ENCODE measurements at places on chromosomes 6 and 20. TPM values are rescaled to one million over a fixed set of nuclear protein-coding genes. Genes with fewer than 3 reads are reported as not detected.

DNA sequence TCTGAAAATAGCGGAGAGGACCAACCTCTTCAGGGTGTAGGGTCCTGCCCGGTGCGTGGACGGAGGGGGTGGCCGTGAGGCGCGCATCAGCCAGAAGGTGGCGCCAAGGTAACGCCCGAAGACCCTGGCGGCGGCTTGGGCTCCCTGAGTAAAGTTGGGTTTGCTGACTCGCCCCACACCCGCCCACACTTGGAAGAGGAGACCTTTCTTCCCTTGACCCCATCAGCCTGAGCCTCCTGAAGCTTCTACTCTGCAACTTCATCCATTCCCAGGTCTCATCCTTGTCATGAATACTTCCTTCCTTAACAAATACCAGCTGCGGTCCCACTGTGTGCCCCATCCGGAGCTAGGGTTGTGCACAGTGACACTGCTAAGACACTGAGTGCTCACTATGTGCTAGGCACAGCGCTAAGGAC, 14.6 kb downstream of the CD40 start:
- peak; percentile 76 for DNase-seq

DNA sequence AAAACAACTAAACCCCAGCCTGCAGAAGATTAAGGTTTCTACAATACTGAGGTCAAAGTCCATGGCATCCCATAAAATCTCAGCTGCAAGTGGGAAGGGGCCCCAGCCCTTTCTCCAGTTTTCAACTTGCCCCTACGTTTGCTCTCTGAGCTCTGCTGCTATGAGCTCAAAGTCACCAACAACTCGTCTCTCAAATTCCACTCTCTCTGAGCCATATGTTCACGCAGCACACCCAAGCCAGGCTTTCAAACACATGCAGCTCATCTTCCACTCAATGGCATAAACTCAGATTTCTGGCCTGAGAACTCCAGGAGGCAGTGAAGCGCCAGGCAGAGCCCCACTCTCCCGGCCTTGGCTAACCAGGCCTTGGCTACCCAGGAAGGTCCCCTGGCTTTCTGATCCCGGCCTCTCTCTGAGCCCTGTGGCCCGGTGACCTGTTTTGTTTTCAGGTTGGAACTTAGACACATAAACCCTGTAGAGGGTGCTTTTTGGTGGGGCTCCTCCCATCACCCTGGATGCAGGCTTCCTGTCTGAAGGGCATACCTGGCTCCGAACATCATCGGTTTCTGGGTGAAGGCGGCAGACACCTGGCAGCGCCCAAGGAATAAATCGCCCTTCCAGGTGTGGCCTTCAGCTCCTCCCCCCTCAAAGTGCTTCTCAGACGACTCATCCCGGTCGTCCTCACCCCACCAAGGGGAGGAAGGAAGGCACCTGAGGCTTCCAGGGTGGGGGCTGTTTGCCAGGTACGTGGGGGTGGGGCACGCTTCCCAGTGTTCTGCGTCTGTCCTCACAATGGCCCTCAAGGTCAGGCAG, 12.4 kb downstream of the SLC22A23 start:
- no peak for DNase-seq

DNA sequence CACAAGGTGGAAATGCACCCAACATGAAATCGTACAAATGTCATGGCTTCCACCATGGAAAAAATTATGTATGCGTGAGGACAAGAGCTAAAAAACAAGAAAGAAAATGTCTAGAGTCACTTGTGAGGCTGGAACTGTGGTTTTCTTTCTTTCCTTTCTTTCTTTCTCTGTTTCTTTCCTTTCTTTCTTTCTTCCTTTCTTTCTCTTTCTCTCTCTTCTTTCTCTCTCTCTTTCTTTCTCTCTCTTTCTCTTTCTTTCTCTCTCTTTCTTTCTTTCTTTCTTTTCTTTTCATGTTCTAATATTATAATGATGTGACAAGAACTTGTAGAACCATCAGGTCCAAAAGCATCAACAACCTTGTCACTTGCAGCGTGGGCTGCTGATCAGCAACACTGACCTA, 28.4 kb downstream of the ZNF311 start:
- no peak for DNase-seq

GRCh38 chr6:53928641-53929040, 133.8 kb downstream of the LRRC1 start:
- DNase-seq = no peak

DNA sequence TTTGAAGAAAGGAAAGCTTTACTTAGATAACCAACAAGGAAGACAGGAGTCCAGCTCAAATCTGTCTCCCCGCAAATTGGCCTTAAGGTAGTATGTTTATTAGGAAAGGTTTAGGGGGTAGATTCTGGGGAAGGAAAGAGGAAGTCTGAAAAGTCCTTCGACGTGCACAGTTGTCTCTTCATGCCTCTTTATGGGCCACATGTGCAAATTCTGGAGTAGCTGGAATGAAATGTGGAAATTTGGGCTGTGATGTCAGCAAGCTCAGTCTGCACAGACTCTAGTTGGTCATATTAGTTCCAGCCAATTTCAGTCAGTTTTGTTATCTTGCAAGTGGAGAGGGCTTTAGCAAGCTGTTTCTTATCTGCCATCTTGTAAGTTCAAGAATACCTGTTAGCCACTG, 50.1 kb downstream of the NUP153 start:
- DNase-seq = no peak

- no peak for DNase-seq
Observed at GRCh38 chr6:98716341-98716740, 118.0 kb upstream of the POU3F2 start.

- DNase-seq = peak; percentile 89
Observed at GRCh38 chr20:5658912-5659345, 91.3 kb upstream of the SHLD1 start.

DNA sequence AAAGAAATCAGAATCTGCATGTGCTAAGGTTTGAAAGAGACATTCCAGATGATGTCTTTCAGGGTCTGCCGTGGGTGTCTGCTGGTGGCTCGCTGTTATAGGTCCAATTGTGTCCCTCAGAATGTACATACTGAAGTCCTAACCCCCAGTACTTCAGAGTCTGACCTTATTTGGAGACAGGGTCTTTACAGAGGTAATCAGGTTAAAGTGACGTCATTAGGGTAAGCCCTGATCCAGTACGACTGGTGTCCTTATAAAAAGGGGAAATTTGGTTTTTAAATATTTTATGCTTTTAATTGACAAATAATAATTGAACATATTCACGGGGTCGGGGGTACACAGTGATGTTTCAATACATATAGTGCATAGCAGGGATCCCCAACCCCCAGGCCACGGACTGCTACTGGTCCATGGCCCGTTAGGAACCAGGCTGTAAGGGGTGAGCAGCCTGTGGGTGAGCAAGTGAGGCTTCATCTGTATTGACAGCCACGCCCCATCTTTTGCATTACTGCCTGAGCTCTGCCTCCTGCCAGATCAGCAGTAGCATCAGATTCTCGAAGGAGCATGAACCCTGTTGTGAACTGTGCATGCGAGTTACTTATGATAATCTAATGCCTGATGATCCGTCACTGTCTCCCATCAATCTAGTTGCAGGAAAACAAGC, 33.2 kb upstream of the SLC22A23 start:
- DNase-seq = no peak

GRCh38 chr6:90463359-90463758, 123.5 kb downstream of the MAP3K7 start:
- no peak for DNase-seq

DNA sequence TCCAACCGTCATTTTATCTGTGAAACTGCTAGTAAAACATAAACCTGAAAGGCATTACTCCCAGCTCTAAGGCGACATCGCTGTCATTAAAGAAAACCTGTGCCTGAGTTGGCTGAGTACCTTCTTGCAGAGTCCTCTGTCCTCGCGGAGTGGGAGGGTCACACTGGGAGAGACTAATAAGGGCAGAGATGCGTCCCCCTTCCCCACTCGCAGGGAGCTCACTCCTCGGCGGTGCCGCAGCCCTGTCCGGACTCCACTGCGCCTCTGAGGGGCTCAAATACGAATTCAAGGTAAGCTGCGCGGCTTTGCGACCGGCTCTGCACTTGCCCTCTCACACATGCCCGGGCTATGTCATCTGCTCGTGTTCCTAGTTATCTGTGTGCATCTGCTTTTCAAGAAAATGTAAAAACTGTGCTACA, at the start of gene COL19A1:
Gene COL19A1 (plus strand): TSS at position 206 of the 419 bp plus-strand sequence. CDS start 13,012 bp downstream, outside the sequence.
- peak; percentile 18 for DNase-seq

GRCh38 chr20:53948383-53949318, 121.7 kb downstream of the BCAS1 start:
- DNase-seq = no peak

DNA sequence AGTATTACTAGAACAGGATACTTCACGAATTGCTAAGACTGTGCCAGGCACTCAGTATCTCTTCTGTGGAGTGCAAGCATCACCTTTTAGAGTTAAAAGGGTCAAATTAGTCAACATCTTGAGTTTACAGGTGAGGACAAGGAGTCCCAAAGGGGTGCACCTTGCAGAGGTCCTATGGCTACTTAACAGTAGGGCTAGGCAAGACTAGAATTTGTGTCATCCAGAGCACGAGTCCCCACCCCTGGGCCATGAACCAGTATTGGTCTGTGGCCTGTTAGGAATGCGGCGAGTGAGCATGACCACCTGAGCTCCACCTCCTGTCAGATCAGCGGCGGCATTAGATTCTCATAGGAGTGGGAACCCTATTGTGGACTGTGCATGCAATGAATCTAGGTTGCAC, 10.5 kb upstream of the DSTN start:
- no peak for DNase-seq

DNA sequence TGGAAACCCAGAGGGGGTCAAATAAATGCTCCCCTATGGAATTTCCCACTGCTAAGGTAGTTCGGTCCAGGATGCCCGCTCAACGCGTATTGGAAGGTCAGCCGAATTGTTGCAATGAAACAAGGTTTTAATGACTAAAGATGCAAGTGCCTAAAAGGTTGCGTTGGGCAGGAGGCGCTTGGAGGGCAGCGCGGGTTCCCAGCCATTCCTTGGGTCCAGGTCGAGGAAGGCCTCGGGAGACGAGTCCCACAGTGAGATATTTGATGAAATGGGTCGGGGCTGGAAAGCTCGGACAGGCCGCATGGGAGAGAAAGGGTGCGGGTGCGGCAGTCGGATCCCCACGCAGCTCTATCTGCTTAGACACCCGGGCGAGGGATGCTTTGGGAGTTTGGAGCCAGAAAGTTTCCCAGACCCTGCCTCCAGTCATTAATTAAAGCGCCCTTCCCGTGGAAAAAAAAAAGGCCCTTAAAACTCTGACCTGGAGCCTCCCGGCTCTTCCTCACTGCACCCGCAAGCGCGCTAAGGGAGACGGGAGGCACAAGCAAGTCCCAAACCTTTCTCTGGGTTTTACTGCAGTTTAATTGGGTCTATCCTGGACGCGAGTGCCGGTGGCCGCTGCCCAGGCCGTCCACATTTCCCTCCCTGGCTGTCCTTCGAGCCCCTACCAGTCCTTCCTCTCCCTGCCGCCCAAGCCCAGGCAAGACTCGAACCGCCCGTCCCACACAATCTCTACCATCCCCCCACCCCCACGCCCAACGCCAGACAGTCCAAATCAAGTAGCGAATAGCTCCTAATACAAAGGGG, 24.2 kb downstream of the TFAP2A start:
- no peak for DNase-seq

DNA sequence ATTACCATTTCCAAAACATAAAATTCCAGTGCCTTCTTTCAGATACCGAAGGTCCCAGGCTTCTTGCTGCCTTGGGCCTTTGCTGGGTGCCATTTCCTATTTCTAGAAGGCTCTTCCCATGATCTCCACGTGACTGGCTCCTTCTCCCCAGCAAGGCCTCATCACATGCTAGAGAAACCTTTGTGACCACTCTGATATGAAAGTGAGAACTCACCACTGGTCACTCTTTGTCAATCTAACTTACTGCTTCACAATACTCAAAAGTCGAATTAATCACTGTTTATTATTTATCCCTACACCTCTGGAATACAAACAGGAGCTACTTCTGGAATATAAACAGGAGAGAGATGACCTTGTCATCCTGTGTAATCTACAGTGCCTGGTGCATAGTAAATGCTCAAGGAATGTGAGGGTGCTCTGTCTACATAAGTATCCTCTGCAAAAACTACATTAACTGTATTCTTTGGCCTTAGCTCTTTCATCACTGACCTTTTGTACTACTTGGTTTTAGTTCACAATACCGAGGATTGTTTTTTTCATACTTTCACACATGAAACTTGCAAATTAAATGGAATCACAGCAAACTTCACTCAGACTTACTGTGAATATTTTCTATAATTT, 1.6 kb downstream of the STX7 start:
- no peak for DNase-seq

DNA sequence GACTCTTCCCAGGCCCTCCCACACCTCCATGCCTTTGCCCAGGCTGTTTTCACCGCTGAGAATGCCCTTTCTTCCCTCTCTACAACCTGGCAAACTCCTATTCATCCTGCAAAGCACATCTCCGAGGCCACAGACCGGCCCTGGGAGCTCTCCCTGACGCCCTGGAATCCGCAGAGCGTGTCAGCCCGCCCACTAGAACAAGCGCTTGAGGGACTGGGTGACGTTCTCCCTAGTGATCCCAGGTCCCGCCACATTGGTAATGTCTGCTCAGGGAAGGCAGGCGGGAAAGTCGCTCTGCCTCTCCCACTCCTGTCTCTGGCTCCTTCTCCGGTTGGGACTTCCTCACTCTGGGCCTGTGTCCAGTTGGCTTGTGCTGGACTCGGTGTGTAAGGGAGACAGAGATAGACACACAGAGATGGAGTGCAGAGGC, 61.6 kb downstream of the SRC start:
- peak; percentile 79 for DNase-seq

GRCh38 chr6:31899882-31900722, 1.8 kb downstream of the ZBTB12 start:
- DNase-seq = no peak

DNA sequence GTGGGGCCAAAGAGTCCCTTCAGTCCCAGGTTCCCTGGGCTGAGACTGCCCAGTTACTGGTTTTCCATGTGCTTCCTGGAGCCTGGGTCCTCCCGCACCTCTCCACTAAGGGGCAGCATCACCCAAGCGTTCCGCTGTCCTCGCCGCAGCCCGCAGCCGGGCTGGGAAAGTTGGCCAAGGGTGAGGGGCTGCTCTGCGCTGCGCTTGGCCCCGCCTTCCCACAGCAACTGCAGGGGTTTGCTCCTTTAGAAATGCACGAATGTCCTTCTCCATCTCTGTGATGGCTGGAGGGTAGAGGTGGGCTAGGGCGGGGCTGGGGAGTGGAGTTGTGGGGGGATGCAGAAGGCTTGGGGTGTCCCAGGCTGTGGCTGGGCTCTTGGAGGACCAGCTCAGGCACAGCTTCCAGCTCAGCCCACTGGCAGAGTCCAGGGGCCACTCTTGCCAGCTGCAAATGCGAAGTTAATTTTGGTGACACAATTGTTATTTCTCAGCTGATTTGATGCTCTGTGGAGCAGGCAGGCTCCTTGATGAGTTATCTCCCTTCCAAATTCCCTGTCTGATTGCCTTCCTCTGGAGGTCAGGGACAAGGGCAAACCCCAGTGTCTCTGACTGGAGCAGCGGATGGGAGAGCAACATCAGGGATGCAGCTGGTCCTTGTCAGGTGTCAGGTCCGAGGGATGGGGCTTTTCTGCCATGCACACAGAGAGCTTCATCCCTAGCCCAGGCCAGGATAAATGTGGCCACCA, 63.2 kb downstream of the NOL4L start:
- peak; percentile 77 for DNase-seq

Gene PNPLA1
- 0.27 TPM for polyA plus RNA-seq

Gene SLC22A7
- polyA plus RNA-seq = not detected

Gene COL9A3
- polyA plus RNA-seq = 10.6 TPM

Gene APOBEC2
- polyA plus RNA-seq = 433 TPM

Gene CLIC5
- polyA plus RNA-seq = 16.5 TPM

Gene OPN5
- 0.32 TPM for polyA plus RNA-seq

Data from hindlimb muscle (tissue), 1 donor.